ENCODE measurements at places on chromosomes 7 and 10. TPM values are rescaled to one million over a fixed set of nuclear protein-coding genes. Genes with fewer than 3 reads are reported as not detected.

DNA sequence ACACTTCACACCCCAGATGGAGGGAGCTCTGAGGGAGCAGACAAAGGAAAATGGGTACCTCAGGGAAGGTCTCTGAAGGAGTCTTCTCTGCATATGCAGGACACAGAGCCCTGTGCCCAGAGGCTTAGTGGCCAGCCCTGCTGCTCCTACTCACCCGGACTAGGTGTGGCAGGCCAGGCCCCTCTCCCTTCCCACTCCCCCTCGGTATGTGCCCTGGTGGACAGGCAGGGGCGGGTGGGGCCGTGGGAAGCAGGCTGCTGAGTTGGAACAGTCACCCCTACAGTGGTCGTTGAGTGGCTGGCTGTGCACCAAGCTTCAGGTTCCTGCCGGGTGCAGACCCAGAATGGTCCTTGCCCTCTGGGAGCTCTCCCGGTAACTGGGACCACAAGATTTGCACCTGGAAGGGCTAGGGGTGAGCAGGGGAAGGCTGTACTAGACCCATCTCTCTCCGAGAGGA lies 68.6 kb downstream of the ZMIZ1 start:
- no peak for DNase-seq

DNA sequence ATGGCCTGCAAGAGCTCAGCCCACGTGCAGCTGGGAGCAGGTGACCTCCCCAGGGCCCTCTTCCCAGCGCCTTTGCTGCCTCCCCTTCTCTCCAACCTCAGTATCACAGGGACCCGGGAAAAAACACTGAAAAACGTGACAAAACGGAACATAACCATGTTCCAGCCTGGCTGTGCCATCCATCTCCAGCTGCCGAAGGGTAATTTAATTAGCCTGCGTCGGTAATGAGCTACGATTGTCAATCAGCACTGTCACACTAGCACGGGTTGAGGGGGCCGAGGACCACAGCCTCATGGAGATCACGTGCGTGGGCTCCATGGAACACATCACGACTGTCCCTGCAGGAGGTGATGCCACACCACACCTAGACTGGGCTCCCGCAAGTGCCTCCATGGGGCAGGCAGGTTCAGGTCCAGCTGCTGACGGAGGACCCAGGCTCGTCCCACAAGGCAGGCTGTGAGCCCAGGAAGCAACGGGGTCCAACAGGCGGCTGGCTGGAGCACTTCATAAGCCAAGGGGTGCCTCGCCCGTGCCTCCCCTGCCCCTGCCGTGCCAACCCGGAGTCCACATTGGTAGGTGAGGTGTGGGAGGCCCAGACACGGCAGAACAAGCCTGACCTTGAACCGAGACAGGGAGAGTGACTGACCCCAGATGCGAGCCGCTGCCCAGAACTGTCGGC lies 199.5 kb downstream of the ELFN1 start:
- DNase-seq, result no peak

DNA sequence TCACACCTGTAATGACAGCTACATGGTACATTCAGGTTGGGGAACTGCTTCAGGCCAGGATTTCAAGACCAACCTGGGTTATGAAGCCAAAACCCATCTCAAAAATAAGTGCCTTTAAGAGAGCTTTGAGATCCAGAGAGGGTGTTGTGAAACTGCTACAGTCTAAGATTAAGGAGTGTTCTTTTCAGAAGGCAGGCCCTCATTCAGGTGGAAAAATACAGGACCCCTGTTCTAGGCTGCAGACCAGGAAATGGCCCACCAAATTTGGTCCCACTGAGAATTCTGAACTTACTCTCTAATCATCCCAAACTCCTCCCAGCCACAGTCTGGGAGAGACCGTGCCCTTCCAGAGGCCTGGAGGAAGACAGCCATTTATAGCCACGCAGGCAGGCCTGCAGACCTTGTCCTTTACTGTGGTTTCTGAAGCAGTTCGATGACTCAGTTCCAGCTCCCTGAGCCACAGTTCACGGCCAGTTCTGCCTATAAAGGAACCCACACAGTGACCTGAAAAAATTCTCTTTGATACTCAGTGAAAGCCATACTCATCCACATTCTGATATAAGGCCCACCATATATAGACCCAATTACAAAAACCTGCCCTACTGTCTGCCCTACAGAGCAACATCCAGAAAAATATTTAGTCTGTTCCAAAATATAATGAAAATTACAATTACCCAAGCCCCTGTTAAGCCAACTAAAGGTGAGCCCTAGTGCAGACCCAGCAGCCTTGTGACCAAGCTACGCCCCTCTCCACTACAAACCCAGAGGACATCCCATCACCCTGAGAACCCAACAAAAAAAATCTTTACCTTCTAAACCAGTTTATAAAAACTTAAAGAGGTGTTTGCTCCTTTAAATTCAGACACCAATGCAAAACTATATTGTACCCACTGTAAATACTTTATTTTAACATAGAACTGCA lies 21.2 kb downstream of the ZNF680 start:
- peak; percentile 43 for DNase-seq

DNA sequence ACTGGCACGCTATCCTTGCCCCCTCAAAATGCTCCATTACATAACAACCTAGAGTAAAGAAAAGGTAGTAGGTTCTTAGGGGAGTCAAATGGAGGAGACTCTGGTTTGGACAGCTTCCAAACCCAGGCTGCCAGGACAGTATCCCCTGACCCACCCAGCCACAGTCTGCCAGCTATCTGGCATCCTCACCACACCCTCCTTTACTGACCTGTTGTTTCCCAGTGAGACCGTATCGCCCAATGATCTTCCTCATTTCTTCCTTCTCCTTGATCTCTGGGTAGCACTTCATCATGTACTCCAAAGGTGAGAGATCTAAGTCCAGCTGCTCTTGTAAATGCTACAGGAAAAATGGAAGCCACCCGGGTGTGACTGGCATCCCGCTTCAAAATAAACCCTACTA lies 5.1 kb upstream of the H2BK1 start:
- DNase-seq, result no peak

DNA sequence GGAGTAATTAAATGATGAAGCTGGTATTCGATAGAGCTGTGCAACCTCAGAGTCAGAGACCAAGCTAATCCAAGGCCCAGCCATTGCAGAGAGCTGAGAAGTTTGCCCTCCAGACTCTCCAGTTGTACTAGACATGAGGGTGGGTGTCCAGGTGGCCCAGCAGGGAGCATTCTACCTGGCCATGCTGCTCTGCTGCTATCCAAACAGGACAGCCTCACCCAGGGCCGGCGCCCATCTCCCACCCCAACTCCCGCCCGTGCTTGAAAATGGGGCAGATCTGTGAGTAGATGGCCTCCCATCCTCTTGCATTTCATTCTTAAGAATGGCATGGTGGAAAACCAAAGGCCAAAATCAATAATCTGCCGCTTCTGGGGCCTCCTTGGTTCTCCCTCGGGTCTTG lies 124.2 kb downstream of the TCERG1L start:
- no peak for DNase-seq

DNA sequence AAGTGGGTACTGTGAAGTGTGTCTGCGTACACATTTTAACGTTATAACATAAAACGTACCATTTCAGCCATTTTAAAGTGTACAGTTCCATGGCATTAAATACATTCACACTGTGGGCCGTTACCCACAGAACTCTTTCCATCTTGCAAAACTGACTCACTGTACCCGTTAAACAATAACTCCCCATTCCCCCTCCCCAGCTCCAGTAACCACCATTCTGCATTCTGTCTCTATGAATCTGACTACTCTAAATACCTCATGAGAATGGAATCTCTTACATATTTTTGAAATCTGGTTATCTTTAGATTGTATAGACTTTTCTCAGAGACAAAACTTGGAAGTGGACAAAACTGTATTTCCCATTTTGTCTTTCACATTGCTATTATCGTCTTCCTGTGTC lies 9.3 kb downstream of the ARL3 start:
- no peak for DNase-seq

- DNase-seq, result no peak
These were observed 33.4 kb upstream of the SLC39A12 start for GRCh38 chr10:17918187-17918903.

DNA sequence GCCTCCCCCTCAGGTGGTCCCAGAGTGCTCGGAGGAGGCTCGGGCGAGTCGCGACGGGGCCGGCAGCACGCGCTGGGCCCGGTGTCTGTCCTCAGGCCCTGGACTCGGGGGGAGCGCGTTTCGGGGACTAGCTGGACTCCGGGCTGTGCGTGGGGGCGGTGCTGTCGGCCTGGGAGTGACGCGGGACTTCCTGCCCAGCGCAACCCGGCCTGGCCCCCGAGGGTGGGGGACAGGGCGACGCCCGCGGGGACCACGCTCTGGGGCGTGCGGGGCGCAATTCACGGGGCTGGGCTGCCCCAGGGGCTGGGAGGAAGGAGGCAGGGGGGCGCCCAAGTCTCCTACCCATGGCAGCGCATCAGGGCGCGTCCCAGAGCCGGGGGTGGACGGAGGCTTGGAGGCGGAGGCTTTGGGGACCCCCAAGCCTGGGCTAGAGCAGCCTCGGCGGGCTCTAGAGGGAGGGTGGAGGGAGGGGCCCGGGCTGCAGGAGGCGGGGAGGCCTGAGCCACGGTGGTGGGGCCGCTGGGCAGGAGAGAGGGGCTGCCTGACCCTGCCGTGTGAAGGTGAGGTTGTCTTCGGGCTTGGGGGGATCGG lies 2.3 kb upstream of the VENTX start:
- no peak for DNase-seq

- DNase-seq, result no peak
These were observed 125.6 kb upstream of the STEAP4 start for GRCh38 chr7:88432301-88432700.

- no peak for DNase-seq
These were observed 48.2 kb upstream of the NPTX2 start for GRCh38 chr7:98568891-98569290.

DNA sequence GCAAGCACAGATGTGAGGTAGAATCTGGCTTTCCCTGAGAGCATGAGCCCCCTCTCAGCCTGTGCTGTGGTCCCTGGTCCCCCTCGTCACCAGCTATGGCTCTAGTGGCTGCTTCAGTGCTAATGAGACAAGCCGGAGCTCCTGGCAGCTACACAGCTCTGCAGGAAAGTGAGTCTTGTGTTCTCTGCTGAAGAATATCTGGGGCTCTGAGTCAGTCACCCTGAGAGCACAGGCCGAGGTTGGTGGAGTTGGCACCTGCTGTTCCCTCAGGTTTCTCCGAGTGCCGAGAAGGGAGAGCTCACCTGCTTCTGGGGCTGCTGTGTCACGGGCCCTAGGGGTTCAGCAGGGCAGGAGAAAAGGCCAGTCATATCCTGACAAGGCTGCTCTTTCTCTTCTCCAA lies 37.2 kb upstream of the GJD4 start:
- DNase-seq, result no peak

GRCh38 chr10:90924552-90924951 lies 3.7 kb upstream of the ANKRD1 start:
- DNase-seq, result no peak

DNA sequence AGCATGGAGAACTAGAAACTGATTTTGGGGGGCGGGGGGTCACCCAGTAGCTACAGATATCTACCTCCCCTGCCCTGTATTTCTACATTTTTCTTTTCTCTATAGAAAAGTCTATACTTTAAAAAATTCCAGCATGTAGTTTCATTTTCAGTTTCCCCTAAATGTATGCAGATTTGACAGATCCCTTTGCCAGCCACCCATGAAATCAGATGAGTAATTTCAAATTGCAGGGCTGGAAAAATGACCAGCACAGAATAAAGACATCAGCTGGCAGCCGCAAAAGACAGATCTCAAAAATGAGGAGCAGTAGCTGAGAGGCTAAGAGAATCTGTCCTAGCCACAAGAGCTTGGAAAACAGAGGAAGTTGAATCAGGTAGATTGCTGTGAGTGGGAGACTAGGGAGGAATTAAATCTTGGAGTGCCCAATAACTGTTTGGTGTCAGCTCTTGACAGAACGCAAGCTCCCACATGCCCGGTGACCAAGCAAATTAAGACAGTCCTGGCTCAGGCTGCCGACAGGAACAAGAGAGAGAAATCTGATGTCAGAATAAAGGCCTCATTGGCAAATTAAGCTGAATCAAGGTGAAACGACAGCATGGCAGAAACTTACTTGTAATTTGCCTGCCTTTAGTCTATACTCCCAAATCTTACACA lies 24.5 kb downstream of the ADRB1 start:
- peak; percentile 26 for DNase-seq

- DNase-seq, result no peak
These were observed 66.5 kb downstream of the SHH start for GRCh38 chr7:155745737-155746136.

- DNase-seq, result no peak
These were observed 118.9 kb downstream of the PPP1R3A start for GRCh38 chr7:113799896-113800295.

DNA sequence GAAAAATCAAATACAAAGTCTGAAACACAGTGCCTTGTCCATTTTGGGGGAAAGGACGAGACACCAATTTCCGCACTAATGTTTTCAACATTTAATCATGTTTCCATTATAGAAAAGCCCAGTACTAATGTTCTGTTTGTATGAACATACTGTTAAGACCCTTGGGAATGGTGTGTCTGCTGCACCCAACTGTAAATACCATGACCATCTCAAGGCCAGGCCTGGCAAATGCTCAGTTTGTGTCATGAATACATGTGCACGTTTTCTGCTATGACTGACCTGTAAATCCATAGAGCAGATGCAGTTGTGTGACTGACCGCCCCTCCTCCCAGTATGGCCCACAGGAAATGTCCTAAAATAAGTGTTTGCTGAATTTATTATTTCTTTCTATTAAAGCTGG lies 270.0 kb downstream of the TNS3 start:
- no peak for DNase-seq

DNA sequence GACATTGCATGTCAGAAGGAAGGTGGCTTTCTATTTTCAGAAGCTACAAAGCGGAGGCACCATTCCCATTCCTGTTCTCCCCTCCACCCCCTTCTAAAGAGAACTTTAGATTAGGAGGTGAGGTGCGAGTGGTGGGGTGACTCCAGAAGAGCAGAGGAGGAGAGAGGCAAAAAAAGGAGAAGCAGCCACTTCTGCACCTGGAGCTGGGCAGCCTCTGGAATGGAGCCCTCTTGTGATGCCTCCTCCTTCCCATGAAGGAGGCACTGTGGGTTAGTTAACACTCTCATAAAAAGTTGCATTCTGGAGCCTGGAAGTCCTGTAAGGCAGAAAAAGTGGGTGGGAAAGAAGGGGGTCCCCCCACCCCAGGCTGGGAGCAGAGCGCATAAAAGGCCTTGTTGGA lies 4.8 kb downstream of the PTF1A start:
- no peak for DNase-seq

- no peak for DNase-seq
These were observed 14.3 kb downstream of the UNCX start for GRCh38 chr7:1246871-1247526.

DNA sequence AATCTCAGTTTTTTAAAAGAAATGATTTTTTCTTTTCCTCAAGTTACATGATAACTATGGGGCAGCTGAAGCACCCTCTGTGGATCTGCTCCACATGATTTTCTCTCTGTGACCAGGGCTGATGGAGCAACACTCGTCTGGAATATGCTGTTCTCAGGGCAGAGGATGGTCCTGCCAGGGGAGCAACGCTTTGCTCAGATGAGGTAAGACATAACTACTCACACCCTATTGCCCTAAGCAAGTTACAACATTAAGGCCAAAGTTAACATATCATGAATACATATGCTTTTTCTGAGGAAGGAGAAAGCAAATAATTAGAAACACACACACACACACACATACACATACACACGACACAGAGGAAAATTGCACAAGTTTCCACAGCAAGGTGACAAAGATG lies 71.4 kb downstream of the CALCR start:
- no peak for DNase-seq

GRCh38 chr7:40676221-40676620 lies 541.4 kb downstream of the SUGCT start:
- no peak for DNase-seq

PARD3 gene
- total RNA-seq, result 55.3 TPM

EVX1 gene
- total RNA-seq, result not detected

ITPRID1 gene
- total RNA-seq, result not detected

CRHR2 gene
- total RNA-seq, result not detected

NEUROG3 gene
- total RNA-seq, result not detected

DIP2C gene
- 3.2 TPM for total RNA-seq

CLCN1 gene
- total RNA-seq, result not detected

PTER gene
- total RNA-seq, result 9.5 TPM

ZNF503 gene
- total RNA-seq, result 2.8 TPM

Measured in HT1080 (cell line).